ENCODE measurements at places on chromosomes 6 and 20.

DNA sequence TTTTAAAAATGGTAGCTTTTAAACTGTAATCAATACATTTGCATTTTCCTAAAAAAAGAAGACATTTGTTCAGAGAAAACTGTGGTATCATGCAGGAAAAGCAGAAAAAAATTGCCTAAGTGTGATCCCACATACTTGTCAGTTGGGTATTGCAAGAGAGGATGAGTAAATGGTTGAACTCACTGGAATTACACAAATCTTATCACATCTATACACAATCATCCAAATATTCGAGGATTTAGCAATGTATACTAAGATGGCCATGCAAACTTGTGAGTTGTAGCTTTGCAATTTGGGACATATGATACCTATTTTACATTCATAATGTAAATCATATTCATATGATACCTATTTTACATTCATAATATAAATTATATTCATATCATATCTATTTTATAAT is 58.2 kb upstream of the GJE1 start:
- DNase-seq: peak; percentile 1

GRCh38 chr6:104936766-104937535 is 20.0 kb upstream of the LIN28B start:
- no peak for DNase-seq

DNA sequence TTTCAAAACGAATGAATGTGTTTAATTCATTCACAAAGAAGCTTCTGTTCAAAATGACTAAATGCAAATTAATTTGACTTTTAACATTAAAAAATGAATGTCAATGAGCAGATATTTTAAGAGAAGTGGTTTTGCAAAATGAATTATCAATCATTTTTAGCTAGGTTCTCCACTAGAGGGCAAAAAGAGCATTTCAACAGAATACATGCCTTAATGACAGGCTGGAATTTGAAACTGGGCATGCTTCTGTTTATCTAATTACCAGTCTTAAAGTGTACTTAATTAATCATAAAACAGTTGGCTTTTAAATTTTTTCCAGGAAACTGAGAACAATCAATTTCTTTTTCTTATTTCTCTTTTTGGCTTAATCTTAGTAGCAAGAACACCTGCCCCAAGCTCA is 63.8 kb upstream of the TINAG start:
- peak; percentile 31 for DNase-seq

GRCh38 chr6:110484321-110484720 is 7.9 kb upstream of the SLC22A16 start:
- peak; percentile 50 for DNase-seq

GRCh38 chr6:42781796-42782688 is at the start of gene BICRAL:
Gene BICRAL, plus strand, starts transcription at chr6:42782052. Its CDS starts 39,971 bp downstream, at chr6:42822023.
- peak; percentile 83 for DNase-seq

DNA sequence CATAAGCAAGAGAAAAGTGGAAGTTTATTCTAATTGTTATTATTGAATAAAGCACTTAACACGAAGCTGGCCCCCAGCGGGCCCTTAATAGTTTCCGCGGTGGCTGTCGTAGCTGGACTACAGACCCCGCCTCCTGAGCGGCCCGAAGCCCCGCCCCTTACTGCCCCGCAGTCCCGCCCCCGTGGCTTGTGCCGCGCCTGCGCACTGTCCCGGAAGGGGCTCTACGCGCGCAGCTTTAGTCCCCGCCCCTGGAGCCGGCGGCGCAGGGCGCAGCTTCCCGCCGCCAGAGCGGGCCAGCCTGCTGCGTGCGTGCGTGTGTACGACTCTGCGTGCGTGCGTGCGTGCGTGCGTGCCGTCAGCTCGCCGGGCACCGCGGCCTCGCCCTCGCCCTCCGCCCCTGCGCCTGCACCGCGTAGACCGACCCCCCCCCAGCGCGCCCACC is at the start of gene VAPB:
Gene VAPB (plus strand): TSS at position 348 of the 442 bp plus-strand sequence. CDS start 231 bp downstream, outside the sequence.
- DNase-seq: peak; percentile 95
